ENCODE measurements at places on chromosomes 3 and 15.

GRCh38 chr3:126258670-126259069 is 78.3 kb upstream of the ALDH1L1 start:
- DNase-seq: no peak

- DNase-seq: no peak
These were observed 220.5 kb downstream of the CTNNB1 start for GRCh38 chr3:41419809-41420208.

GRCh38 chr3:160643994-160644393 is 33.0 kb upstream of the ARL14 start:
- no peak for DNase-seq

GRCh38 chr3:45580112-45580765 is 14.3 kb upstream of the LIMD1 start:
- DNase-seq: no peak

- no peak for DNase-seq
These were observed 15.7 kb downstream of the KLHL18 start for GRCh38 chr3:47298439-47298838.

- DNase-seq: no peak
These were observed 669.5 kb downstream of the SQOR start for GRCh38 chr15:46304321-46304720.

DNA sequence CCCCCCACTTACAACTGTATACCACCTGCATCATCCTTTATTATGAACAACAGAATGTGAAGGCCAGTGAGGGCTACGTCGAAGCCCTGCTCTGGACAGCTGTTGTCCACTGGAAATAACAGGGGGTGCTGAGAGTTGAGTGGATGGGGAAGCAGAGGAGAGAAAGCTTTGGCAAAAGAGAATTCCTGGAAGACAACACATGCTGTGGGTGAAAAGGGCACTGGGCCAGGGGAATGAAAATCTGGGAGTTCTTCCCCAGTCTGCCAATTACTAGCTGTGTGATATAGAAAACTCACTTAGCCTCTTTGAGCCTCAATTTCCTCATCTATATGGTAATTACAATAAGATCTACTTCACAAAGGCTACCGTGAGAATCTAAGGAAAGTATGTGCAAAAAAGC is 40.7 kb downstream of the FSTL1 start:
- DNase-seq: no peak

DNA sequence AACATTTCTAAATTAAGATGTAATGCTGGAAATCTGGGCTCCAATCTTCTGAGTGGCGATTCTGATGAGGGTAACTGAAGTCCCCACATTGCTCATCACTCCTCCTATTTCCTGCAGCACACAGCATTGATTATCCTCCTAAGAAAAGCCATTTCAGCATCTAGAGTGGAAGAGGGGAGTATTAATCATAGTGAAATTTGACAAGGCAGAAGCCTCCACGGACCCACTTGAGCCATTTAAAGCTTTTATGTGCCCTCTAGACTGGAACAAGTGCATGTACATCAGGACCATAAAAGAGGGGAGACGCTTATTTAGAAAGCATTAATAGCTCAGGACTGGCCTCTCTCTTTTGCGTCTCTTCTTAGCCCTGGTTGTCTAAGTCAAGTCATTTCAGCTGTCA is 25.8 kb downstream of the AQP9 start:
- DNase-seq: no peak

DNA sequence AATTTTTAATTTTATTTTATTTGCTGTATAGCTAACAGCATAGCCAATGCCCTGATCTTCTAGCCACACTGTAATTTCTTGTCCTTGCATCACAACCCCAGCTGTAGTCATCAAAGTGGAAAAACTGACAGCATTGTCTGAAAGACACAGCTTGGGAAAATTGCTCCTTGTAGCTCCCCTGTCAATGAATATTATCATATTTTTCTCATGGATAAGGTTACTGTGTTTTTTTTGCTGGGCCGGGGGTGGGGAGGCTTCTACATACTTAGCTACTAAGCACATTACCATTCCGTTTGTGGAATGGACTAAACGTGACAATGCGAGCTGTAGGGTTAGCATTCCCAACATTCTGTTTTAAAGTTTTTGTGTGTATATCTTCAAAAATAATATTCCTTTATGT is 381.3 kb downstream of the TIGIT start:
- DNase-seq: no peak

GRCh38 chr3:13137941-13138832 is 65.0 kb upstream of the IQSEC1 start:
- no peak for DNase-seq

DNA sequence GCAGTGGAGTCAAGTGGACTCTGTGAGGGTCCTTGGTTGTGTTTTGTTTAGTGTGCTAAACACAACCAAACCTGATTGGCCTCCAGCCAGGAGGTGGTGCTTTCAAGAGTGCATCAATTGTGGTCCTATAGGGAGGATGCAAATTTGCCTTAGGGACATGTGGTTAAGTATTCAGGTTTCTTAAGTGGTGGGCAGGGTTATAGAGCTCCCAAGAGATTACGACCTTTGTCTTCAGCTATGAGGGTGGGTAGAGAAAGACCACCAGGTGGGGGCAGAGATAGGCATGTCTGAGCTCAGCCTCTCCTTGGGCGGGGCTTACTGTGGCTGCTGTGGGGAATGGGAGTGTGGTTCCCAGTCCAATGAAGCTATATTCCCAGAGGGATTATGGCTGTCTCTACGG is 186.6 kb downstream of the SQOR start:
- no peak for DNase-seq

DNA sequence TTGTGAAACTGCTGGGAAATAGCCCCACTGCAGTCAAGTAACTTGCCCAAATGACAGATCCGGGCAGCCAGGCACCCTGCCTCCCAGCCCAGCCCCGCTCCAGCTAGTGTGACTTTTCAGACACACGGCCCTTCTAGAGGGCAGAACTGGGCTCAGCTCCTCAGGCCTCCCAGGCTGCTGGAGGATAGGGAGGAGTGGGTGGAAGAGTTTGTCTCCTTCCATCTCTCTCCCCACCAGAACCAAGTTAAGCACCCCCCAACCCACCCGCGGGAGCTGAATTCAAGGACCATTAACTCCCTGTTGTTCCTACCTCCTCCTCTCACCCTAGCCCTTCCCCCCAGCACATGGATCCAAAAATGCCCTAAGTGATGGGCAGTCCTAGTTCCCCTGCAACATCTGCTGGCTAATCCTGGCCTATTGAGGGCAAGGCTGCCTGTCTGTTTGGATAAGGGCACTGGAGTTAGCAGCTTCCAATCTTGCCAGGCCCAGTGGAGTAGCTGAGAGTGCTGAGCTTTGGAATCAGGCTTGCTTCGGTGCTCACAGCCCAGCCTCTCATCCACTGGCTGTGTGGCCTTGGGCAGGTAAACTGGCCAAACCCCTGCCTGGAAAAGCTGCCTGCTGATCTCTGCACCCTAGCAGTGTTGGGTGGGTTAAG is 3.1 kb downstream of the CCDC33 start:
- no peak for DNase-seq

- no peak for DNase-seq
These were observed 67.8 kb downstream of the FMN1 start for GRCh38 chr15:33126559-33127290.

GRCh38 chr3:30253832-30254231 is 352.6 kb upstream of the TGFBR2 start:
- no peak for DNase-seq

DNA sequence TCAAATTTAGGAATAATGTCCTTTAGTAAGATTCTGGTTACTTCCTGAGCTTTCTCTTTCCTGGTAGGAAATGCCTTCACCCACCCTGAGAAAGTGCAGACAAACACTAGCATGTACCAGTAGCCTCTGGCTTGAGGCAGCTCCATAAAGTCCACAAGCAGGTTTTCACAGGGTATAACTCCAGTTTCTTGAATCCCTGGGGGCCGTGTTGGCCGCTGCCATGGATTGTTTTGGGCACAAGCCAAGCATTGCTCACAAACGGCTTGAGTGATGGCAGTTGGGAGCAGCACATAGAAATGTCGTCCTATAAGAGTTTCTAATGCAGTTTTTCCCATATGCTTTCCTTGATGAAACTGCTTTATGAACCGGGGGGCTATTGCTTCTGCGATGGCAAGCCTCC is 164.1 kb downstream of the STXBP5L start:
- DNase-seq: no peak

DNA sequence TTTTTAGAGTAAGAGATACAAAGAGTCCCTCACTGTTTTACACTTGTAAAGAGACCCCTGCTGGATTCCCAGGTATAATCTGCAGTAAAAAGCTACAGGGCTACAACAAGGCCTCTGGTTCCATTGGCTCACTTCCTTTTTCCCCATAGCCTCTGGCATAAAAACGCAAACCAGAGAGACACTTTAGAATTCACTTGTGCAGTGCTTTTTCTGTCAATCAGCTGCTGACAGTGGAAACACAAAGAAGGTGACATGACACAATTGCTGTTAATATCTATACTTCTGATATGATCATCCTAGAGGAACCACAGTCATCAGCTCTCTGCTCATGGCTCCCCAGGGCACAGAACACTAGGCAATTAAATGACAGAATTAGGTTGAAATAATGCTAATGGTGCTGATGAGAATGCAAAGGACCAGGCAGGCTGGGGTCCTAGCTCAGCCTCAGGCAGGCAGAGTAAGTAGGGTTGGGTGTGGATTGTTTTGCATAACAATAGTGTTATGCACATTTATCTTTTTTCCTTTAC is 667.9 kb upstream of the CFAP20DC start:
- no peak for DNase-seq

GRCh38 chr3:194984066-194984465 is 286.9 kb downstream of the XXYLT1 start:
- DNase-seq: no peak

DNA sequence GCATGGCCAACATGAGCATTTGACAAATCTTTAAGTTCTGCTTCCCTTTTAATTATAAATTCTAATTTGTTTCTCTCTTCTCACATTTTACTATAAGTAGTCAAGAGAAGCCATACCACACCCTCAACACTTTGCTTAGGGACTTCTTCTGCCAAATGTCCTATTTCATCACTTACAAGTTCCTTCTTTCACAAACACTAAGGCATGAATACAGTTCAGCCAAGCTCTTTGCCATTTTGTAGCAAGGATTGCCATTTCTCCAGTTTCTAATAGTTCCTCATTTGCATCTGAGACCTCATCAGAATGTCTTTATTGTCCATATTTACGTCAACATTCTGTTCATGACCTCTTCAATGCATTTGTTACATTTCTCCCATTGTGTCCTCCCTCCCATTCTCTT is 29.4 kb downstream of the SLC22A14 start:
- DNase-seq: no peak

DNA sequence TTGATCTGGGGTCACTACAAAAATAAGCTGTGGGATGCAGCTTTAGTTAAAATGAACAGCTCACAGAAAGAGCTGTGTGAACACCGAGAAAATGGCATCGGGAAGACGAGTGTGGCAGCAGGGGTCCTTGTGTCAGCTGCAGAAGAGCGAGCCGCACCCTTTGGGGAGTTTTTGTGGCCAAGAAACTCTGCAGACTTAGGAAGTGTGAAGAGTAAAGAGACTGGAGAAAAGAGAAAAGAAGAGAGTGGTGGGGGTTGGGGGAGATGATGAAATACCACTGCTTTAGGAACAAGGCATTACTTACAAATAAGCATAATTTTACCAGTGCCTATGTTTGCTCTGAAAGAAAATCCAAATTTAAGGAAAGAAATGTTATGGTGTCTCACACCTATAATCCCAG is 147.8 kb downstream of the LRRC28 start:
- no peak for DNase-seq
